Iris pigment epithelial cell (primary cell): ENCODE measurements at places on chromosomes 12 and 14.
A peak's percentile ranks its signal among the peaks of the same experiment; 100 is the strongest.

DNA sequence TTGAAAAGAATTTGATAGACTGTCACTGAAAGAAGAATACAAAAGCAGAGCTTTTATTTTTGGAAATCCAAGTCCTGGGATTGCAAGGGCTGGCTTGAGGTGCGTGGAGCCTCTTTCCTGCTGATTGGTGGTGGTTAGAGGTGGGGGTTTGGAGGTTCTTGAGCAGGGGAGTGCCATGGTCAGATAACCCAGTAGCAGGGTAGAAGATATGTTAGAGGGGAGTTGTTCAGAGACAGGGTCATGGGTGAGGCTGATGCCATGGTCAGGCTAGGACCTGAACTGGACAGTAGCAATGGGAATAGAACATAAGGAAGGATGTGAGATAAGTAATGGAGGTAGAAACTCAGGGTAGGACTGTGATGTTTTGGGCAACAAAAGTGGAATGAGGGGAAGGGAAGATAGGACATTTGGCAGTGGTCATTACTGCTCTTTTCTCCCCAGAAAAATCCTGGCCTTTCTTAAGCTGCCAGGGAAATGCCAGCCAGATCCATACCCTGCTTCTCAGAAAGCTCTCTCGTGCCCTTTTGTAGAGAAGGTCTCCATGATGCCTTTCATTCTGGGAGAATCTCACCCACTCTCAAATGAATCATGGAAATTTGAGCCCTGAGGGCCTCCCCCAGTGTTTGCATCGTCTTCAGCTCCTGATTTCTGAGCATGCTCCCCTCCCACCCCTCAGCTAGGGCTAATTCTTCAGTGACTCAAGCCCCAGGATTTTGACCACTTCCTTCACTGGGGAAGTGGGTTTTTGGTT, 9.5 kb downstream of the EMP1 start:
- peak; percentile 99 for DNase-seq

DNA sequence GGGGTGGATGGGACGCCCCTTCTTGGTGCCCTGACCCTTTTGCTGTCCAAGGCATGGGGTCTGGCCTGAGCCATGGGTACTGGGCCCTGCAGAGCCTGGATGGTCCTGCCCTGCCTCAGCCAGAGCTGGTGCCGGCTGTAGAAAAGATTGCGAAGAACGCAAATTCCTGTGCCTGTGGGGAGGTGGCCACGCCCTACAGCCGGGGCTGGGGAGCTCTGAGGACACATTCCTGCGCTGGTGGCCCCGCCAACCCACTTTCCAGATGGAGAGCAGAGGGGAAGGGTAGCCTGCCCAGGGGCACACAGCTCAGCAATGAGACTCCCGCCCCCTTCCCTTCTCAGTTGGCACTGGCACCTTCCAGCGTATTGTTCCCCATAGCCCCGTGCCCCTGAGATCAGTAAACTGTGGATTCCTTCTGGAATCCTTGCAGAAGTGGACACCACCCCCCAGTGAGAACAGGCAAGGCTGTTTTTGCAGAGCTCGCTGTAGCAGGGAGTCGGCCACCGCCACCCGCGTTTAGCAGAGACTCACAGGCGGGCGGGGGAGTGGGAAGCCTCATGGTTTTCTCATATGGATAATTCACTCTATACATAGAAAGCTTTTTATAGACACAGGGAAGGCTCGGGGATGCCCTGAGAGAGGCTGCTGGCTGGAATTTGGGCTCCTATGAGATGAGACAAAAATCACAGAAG, 8.6 kb downstream of the INF2 start:
- no peak for DNase-seq

GRCh38 chr12:47155457-47156166, 75.9 kb upstream of the AMIGO2 start:
- peak; percentile 77 for DNase-seq

GRCh38 chr12:92049403-92049802, 96.2 kb downstream of the BTG1 start:
- no peak for DNase-seq

DNA sequence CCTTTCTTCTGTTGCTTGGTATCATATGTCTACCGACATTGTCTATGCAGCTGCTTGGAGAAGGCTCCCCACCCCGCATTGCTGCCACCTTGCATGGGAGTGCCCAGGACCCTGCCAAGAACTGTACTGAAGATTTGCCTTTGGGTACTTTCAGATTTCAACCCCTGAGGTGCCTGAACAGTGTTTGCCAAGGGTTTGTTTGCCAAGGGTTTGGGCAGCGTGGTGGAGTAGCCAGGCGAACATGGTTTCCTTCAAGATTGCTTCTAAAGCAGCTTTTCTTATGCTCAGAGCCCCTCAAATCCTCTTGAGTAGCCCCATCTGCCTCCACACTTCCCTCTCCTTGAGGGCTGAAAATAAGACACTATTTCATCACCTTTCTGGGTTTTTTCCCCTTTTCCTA, 25.3 kb upstream of the CRY1 start:
- no peak for DNase-seq

DNA sequence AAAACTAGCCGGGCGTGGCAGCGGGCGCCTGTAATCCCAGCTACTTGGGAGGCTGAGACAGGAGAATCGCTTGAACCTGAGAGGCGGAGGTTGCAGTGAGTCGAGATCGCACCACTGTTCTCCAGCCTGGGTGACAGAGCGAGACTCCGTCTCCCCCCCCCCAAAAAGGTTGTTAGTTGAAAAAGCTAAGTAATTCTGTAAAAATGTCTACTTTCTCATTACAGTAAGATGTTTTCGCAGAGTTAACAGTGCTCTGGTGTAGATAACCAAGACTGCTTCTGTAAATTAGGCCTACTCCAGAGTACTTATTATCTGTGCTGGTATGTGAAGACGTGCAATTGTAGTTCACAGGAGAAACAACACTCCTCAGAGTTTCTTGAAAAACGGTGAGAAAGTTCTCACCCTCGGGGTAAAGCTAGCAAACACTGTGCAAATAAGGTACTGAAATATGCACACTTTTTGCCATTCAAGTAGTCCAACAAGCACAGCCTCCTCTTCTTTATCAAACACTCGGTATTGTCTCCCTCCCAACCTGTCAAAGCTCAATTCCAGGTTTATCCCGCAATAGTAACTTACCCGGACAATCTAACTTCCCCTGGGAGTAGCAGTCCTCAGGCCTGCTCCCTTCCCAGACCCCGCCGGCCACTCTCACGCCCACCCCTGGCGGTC, 974 bp downstream of the BTBD7 start:
- peak; percentile 30 for DNase-seq

- DNase-seq: no peak
Measured at GRCh38 chr14:23512156-23512555, 39.4 kb downstream of the ZFHX2 start.

- DNase-seq: no peak
Measured at GRCh38 chr14:23569443-23570151, 2.0 kb upstream of the AP1G2 start.

DNA sequence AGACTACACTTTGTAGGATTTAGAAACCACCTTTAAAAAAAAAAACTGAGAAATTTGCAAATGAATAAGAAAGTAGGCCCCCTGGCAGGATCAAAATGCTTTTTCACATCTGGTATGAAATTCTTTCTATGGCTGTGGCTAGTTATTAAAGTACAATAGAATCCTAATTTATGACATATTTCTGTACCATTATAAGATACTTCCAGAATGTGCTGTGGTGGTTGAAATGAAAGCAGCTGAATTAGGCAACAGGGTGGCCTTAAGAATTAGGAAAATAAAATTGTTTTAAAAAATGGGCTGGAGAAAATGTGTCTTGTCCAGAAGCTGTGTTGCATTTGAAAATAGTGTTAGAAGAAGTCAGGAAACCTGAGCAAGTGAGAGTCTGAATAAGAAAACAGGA, 85.9 kb upstream of the PDE3A start:
- no peak for DNase-seq

GRCh38 chr12:52794479-52795331, 1.2 kb downstream of the KRT3 start:
- DNase-seq: no peak

DNA sequence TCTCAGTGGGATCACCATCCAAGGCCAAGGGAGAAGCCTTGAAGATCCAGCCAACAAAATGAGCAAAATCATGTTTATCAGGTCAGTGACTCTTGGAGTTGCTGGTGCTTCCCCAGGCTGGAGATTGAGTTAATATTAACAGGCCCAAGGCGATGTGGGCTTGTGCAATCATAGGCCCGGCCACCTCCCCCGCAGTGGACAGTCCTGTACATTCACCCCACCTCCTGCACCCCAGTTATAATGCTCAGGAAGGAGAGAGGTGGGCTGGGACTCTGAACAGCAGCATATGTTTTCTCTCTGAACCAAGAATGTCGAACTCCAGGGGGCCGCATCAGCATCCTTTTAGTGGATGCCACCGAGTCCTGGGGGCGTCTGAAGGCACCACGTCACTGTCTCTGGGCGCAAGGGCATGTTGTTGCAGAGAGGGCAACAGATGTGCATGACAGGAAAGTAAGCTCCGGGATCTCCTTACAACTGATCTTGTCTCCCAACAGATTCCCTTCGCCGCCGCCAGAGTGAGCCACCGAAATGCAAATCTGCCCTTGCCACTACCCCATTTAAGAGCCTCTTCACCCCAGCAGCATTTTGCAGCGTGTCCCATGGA, 32.2 kb upstream of the SERPINA6 start:
- peak; percentile 49 for DNase-seq
